Epithelial cell of proximal tubule (primary cell): ENCODE measurements at places on chromosomes 2 and 18. TPM values are rescaled to one million over a fixed set of nuclear protein-coding genes. Genes with fewer than 3 reads are reported as not detected.
A peak's percentile ranks its signal among the peaks of the same experiment; 100 is the strongest.

DNA sequence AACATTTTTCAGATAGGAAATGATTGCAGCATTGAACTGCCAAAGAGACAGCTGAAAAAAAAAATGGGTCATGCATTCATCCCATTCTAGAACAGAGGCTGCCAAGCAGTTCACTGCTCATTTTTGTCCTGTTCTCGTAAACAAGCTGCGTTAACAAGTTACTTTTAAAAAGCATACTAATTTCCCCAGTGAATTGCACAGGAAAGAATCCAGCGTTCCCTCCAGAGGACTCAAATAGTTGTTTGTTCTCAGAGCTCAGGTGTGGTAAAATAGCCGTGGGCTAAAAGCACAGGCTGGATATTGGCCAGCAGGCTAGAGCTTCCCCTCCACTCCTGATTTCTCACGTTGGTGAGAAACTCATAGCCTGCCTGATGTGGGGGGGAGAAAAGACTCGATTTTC, 76.1 kb upstream of the AQP4 start:
- DNase-seq = peak; percentile 9

GRCh38 chr2:121287146-121287798, 2.3 kb upstream of the TFCP2L1 start:
- DNase-seq = no peak

DNA sequence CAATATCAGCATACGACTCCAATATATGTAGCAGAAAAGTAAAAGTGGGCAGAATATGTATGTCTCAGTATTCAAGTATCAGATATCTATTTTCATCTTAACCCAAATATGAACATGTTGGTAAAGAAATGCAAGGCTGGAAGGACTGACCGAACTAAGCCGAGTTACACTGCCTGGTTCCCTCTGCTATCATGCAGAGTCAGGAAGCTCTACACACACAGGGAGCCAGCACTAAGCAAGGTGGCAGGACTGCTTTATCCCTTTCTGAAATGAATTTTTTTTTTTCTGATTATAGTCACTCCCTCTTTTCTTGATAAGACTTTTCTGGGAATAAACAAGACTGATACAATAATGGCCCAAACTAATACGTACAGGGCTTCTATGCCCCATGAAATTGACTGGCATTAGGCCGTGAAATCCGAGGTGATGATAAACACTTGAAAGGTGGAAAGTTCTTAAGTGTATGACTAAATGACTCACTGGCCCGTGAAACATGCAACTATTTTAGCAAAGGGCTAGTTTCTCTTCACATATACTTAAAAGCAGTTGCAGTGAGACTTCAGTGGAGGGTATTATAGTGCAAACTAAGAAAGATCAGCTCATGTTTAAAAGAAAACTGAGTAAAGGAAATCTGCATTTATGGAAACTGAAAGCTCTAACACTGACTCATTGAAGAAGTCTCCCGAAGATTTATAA, 14.9 kb downstream of the DPP4 start:
- DNase-seq = peak; percentile 74

DNA sequence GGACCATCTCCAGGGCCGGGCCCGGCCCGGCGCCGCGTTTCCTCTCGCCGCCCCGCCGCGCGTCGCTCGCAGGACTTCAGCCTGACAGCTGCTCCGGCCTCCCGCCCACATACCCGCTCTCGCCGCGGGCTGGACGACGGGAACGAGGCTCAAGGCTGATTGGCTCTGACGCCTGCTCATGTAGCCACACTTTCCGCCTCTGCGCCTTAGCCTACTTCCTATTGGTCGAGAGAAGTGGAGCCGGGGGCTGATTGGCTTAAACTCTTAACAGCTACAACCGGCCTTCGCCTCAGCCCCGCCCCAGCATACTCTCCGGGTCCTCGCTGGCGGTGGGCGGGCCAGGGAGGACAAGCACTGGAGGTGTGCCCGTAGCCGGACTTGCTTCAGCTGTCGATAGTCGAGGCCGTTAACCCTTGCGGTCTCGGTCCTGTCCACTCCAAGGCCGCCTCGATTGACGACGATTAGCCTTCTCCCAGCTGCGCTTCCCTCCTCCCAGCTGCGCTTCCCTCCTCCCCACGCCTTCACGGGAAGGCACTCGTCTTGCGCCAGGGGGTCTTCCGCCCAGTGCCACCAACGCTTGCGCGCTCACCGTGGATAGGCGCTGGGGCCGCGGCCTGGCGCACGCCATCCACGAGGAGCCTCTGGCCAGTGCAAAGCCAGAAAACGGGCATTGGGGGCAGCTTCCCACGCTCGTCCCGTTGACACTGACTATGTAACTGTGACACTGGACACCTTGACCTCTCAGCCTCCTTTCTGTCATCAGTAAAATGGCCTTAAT, at the start of gene PRADC1:
PRADC1 (minus strand) TSS at position 86 of the 778 bp plus-strand sequence; CDS start at position 7, 79 bp downstream.
- DNase-seq = peak; percentile 96

KCNK3 gene
- 1.9 and 5.1 TPM in 2 replicates for total RNA-seq

DNA sequence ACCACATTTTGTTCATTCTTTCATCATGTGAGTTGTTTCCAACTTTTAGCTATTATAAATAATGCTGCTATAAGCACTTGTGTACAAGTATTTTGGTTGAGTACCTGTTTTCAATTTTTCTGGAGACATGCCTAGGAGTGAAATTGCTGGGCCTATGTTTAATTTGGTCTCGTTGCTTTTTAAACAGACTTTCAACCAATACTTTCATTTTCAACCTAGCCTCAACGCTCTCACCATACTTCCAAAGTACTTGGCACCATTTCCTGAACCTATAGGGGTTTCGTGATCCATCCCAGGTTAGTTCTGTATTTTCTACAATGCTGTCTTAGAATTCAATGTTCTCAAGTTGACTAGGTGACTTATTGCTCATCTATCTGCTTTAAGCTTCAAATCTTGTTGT, 126.1 kb downstream of the SRBD1 start:
- DNase-seq = no peak

DNA sequence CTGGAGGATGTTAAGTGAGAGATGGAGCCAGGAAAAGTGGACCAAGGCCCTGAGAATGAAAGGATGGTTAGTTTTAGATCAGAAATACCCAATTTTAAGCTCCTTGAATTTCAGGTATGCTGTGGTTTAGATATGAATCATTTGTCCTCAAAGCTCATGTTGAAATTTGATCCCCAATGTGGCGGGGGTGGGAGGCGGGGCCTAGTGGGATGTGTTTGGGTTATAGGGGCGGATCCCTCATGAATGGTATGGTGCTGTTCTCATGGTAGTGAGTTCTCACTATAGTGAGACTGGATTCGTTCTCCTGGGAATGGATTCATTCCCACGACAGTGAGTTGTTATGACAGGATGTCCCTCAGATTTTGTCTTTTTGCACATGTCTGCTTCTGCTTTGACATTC, 11.4 kb downstream of the MYO5B start:
- DNase-seq = peak; percentile 41

ZNF521 gene
- total RNA-seq = 2.0 and 12.2 TPM in 2 replicates

DNA sequence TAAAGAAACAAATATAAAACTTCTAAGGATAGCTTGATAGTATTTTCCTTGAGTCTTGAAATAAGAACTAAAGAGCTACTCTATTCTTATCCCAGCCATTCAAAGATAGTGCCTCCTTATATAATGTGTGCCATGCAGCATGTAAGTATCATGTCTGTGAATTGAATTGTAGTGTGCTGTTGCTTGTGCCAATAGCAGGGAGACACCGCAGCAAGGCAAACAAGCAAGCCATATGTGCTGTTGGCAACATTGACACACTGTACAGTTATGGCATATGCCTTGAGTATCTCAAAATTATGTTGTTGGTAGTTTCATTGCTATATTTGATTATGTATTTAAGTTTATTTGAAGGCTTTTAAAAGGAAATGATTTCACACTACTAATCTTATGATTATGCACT, 58.2 kb downstream of the ERBB4 start:
- no peak for DNase-seq

DNA sequence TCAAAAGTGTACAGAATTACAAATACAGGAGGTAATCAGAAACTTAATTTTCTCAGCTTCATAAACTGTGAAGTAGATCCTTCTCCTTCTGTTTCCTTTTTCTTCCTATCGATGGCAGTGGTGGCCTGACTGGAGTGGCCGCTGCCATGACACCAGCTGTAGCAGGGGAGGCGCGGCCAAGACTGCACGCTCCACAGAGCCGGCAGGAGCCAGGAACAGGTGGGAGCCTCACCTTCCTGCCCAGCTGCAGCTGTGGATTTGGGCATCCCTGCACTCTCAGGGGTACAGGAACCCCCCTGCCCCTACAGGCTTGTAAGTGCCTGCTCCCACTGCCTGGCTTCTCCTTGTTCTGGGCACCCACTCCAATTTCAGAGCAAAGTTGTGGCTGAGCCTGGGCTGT, 76.1 kb downstream of the EPB41L3 start:
- DNase-seq = no peak

GRCh38 chr18:63303547-63303946, 16.0 kb downstream of the BCL2 start:
- DNase-seq = no peak

DNA sequence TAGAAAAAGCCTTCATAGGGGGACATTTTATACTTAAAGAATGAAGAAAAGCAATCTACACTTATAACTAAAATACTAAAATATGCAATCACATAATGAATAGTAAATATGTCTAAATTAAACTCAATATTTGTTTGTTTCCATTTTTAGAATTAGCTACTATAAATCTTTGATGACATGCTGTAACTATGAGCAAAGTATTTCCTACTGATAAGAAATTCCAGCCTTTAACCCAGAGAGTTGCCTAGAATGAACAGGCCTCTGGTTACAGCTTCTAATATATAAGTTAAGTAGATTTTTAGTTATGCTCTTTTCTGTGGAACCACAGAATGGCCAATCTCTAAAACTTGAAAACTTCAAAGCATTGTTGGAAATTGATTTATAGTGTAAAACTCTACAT, 1465.6 kb upstream of the ZEB2 start:
- no peak for DNase-seq

GRCh38 chr18:50747849-50748242, 72.0 kb downstream of the MRO start:
- no peak for DNase-seq

ADI1 gene
- total RNA-seq = 35.3 and 51.9 TPM in 2 replicates

TMEM18 gene
- 25.9 and 39.4 TPM in 2 replicates for total RNA-seq

DNA sequence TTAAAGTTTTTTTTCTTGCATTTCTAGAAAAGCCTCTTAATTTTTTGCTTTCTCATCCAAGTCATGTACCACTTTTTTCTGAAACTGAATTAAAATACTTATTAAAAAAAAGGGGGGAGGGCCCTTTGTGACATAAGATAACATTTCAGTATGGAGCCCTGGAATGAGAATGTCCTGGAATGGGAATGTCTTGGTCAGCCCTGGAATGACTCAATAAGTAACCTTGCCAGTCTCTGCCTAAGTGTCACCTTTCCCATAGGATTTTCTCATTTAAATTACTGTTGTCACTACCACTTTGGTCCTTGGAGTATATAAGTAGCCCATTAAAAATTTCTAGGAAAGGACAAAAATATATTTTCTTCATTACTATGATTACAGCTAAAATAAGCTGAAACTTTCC, 4.7 kb downstream of the UBXN2A start:
- no peak for DNase-seq

C2orf80 gene
- not detected in 2 replicates for total RNA-seq

PJVK gene
- total RNA-seq = 0.58 and 0.65 TPM in 2 replicates

GRCh38 chr2:73984203-73984921, at the start of gene TET3:
Gene TET3 (plus strand): TSS chr2:73984910. CDS start chr2:73986404, 1,494 bp downstream.
- no peak for DNase-seq

- DNase-seq = no peak
These were observed 53.4 kb downstream of the AAK1 start for GRCh38 chr2:69589973-69590652.

NFATC1 gene
- 0.46 and 2.1 TPM in 2 replicates for total RNA-seq

TUBA3E gene
- total RNA-seq = not detected in 2 replicates

KCNG2 gene
- total RNA-seq = not detected in 2 replicates

- DNase-seq = peak; percentile 53
These were observed 65.2 kb downstream of the POU3F3 start for GRCh38 chr2:104919127-104919526.

CNGA3 gene
- total RNA-seq = not detected in 2 replicates

GRCh38 chr2:215241791-215242305, 70.0 kb upstream of the ATIC start:
- no peak for DNase-seq

DNA sequence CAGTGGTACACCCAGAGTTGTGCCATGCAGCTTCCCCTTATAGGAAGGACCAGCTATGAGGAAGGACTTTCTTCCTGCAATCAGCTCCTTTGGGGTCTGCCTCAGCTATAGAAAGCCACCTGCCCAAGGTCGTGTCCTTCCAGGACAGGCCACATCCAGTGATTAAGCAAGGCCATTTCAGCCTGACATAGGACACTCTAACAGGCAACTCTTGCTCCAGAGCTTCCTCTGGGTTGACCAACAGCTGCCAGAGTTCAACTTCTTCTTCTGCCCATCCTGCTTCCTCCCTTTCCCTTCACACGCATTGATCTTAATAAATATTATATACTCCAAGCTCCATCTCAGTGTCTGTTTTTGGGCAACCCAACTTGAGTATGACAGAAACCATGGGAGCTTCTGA, 12.8 kb downstream of the LRP2 start:
- DNase-seq = no peak

GRCh38 chr2:196268025-196268424, 96.6 kb upstream of the STK17B start:
- no peak for DNase-seq

DNA sequence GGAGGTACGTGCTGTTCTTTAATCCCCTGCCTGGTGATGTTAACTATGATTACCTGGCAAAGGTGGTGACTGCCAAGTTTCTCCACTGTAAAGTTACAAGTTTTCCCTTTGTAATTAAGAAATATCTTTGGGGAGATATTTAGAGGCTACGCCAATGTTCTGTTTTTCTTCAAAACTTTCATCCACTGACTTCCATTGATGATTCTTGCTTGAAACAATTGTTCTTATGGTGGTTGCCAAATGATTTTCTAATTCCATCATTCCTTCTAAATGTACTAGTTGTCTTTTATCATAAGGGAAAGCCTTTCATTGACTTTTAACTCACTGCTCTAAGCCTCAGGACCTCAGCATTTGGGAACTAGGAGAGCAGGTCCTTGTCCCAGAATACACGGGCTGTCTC, 205.5 kb downstream of the SMAD7 start:
- DNase-seq = no peak

DNA sequence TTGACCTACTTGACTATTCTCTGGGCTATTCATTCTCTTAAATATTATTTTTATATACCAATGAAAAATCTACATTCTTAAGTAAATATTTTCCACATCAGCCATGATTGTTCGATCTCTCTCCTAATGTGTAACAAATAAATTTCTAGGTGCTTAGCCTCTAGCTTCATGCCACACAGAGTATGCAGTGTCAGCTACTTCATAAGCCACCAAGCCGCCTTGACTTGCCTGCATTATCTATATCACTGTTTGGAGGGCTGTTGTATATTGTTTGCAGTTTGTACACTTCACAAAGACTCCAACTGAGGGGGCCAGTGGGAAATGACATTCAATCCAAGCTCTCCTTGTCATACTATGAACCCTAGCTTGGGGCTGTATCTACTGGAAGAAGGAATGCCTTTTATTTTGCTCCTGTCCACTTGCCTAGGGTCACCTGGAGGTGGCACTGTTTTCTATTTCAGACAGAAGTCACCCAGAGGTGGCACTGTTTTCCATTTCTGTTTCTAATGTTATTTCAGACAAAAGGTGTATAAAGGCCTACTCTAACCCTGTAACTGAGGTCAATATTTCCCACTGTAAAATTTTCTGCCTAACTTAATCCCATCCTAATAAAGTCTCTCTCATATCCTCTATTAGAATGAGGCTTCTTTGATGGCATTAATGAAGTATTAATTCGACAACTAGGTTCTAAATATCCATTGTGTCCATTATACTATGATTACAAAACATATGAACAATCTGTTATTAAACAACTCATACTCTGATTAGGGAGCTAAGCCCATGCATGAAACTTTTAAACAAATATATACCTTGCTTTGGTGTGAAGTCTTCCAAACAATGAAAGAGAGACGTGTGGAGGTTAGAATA, 36.4 kb downstream of the COL5A2 start:
- DNase-seq = peak; percentile 25
